ENCODE measurements at places on chromosomes 2 and 18.

- DNase-seq = no peak
These were observed 427.5 kb downstream of the LPIN1 start for GRCh38 chr2:12173943-12174340.

- DNase-seq = no peak
These were observed 96.3 kb upstream of the TMEM18 start for GRCh38 chr2:773256-774160.

- DNase-seq = no peak
These were observed 60.6 kb upstream of the SLC16A14 start for GRCh38 chr2:230129343-230129742.

- no peak for DNase-seq
These were observed 184.6 kb downstream of the ST6GAL2 start for GRCh38 chr2:106701203-106702022.

GRCh38 chr18:36309436-36310391, 12.2 kb downstream of the FHOD3 start:
- DNase-seq = no peak

GRCh38 chr18:31070206-31070605, 27.7 kb upstream of the DSC3 start:
- no peak for DNase-seq

GRCh38 chr2:35185861-35186412, 1169.6 kb upstream of the CRIM1 start:
- no peak for DNase-seq

GRCh38 chr2:23449831-23450331, 64.9 kb downstream of the KLHL29 start:
- DNase-seq = no peak

GRCh38 chr18:5893956-5894610, 1.2 kb downstream of the TMEM200C start:
- no peak for DNase-seq

DNA sequence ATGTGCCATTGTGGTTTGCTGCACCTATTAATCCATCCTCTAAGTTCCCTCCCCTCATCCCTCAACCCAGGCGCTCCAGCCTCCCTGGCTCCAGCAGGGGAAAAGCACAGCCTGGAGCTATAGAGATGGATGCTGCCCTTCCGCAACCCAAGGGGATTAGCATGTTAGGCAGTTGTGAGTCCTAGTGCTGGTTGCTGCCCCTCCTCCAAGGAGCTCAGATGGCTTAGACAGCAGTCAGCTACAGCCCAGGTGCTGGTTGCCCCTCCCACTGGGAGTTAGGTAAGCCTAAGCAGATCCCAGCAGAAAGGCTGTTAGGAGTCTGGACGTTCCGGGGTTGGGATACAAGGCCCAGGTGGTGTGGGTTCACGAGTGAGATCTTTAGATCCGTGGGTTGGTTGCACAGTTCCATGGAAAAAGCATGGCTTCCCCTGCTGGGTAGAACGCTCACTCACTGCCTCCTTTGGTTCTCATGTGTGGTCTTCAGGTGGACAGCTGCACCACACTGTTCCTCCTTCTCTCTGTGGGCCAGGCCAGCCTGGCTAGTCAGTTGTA, 446.1 kb downstream of the ZNF804A start:
- DNase-seq = no peak

GRCh38 chr2:102843764-102844443, 82.1 kb downstream of the TMEM182 start:
- no peak for DNase-seq

GRCh38 chr2:6421138-6421730, 444.5 kb downstream of the CMPK2 start:
- DNase-seq = no peak

- peak; percentile 31 for DNase-seq
These were observed 124.8 kb upstream of the SIX2 start for GRCh38 chr2:45134014-45134413.

GRCh38 chr2:212114489-212114888, 424.1 kb downstream of the ERBB4 start:
- DNase-seq = no peak

GRCh38 chr2:133255360-133255759, 312.9 kb downstream of the NCKAP5 start:
- no peak for DNase-seq

- no peak for DNase-seq
These were observed 29.7 kb downstream of the C2orf42 start for GRCh38 chr2:70161069-70161534.

- no peak for DNase-seq
These were observed 936.0 kb downstream of the TRIB2 start for GRCh38 chr2:13652531-13653313.

GRCh38 chr2:188975497-188976102, 1.4 kb downstream of the COL3A1 start:
- no peak for DNase-seq

- DNase-seq = no peak
These were observed 140.2 kb upstream of the OTOS start for GRCh38 chr2:240280621-240281020.

GRCh38 chr18:14922031-14922430, 174.1 kb downstream of the ANKRD30B start:
- DNase-seq = no peak
